ENCODE measurements at places on chromosomes 5 and 9.

GRCh38 chr5:3261081-3261480 lies 334.6 kb upstream of the IRX1 start:
- no peak for DNase-seq

DNA sequence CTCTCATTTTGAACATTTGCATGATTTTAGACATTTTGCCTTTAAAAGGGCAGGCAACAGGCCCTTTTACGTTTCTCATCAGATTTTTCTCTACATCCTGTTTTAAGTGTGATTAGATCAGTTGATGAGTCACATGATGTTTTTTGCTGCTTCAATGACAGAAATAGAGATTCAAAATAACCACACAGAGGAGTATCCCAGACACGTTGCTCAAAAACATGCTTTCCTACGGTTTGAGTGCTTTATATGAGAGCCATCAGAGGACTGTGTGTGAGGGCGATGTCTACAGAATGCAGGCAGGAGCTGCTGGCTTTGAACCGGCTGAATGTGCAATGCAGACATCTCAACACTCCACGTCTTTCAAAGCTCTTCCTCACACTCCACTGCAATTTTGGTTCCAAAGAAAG lies 42.1 kb downstream of the OTULIN start:
- DNase-seq, result no peak

- DNase-seq, result no peak
Observed at GRCh38 chr9:131483319-131484050, 19.2 kb upstream of the POMT1 start.

DNA sequence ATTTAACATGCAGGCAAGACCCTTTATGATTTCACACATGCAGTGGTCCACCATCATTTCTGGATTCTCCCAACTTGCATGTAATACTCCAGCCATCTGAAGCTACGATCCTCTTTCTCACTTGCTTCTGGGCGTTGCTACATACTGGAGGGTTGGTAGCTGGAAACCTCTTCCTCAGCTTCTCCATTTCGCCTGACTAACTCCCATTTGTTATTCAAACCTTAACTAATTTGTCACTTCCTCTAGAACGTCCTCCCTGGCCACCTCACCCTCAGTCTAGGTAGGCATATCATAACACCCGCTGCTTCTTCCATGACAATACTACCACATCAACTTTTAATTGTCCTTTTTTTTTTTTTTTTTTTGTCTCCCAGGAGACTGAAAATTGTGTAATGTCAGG lies 72.6 kb upstream of the EQTN start:
- no peak for DNase-seq

GRCh38 chr5:36105819-36106218 lies 39.1 kb upstream of the UGT3A2 start:
- no peak for DNase-seq

GRCh38 chr9:107545036-107545435 lies 55.5 kb upstream of the KLF4 start:
- no peak for DNase-seq

GRCh38 chr5:173989432-173990082 lies 587 bp downstream of the C5orf47 start:
- peak; percentile 38 for DNase-seq

DNA sequence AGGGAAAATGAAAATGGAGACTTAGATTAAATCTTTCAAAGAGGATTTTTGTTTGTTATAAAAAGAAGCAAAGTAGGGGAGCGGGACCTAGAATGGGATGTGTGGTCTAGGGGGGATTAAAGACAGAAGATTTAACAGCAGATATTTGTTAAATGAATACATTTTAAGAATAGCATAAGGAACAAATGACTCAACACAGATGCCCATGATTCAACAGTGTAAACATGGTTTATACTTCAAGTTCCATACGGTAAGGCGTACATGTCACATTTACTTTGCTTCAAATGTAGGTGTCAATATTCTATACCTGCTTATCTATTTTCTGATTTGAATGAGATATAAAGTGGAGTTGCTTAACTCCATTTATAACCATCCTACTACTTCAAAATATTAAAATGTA lies 1.5 kb downstream of the TICAM2 start:
- no peak for DNase-seq

DNA sequence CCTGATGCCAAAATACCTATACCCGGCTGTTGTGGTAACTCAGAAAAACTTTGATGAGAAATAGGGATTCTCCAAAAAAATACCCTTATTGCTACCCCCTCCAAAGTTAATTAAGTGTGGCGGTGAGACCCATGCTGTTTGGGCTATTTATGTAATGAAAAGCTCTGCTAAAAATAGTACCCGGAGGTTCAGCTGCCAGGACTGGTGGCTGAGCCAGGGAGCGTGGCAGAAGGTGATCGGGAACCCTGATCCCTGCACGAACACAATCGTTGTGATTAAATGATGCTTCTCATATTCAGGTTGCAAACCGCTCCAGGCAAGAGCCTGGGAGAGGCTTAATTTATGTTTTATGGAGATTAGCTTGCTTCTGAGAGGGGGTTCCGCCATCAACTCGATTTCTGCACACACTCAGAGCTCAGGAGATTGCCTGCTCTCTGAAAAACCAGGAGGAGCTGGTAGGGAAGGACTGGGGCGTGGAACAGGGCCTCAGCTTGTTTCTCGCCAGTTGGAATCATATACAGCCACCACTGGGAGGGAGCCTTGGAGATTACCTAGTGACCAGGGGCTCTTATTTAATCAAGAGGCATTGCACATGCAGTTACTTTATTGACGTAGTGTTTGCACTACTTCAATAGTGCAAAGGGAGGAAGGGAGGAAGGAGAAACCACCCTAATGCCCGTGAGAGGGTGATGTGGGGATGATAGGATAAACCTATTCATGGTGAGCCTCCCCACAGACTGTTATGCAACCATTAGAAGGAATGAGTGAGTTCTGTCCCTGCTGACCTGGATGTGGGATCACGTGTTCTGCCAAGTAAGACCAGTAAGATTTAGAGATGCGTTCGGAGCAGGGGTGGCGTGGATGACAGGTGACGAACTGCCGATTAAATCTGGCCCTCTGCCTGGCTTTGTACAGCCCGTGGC lies 23.4 kb downstream of the HRH2 start:
- DNase-seq, result no peak

DNA sequence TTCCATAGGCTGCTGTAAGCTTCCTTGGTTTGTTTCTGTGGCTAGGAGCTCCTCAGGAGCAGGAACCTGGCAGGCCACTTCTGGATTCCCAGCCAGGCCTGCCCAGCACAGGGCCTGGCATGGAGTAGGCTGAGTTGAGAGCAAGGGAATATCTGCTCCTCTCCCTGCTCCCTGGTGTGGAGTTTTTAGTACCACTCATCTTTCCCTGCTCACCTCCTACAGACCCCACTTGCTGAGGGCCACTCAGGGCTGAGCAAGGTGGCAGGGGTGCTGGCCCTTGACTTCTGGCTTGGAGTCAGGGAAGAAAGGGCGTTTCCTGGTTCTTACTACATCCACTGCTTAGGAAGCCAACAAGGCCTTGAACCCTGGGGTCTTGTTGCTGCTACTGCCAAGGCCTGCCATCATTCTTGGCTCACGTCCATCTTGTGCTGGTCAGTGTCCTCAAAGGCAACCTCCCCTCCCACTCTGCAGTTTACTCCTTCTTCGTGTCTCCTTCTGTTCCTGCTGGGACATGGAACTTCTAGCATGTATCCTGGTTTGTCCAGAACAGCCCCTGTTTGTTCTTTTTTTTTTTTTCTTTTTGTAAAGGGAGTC lies 54.9 kb downstream of the PSD2 start:
- DNase-seq, result no peak

GRCh38 chr9:134222018-134222573 lies 57.7 kb upstream of the RNU6ATAC start:
- DNase-seq, result no peak

DNA sequence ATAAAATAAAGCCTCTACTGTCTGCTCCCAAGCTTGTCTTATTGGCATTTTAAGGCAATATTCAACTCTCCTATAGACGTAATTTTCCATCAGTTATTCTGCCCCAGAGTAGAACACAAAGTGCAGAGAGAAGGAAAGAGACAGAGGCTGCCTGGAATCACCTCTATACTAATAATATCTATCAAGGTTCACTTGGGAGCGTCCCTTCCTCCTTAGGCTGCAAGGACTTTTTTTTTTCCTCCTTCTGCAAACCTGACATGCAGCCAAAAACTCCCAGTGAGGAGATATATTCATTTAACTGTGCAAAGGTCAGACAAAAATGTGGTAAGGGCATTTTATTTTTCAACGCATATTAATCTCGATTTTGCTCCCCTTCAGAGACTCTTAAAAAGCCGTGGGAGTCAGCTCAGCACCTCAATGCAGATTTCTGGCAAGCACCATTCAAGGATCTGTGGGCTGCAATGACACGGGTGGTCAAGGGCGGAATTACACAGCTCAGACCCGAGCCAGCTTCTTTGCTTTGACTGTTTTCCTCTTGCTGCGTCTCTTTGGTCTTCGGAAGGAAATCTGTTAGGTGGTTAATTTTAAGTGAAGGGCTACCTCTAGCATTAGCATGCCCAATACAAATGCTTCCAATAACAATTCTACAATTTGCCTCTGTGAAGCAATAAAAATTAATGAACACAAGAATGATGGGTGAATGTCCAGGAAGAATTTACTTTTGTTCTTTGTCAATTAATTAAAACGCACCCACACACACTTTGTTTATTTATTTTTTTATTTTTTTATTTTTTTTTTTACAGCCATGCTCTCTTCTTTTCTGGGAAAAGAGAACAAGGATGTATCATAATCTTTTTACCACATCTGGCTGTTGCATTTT lies 587.7 kb upstream of the GRAMD2B start:
- DNase-seq, result peak; percentile 44

- DNase-seq, result no peak
Observed at GRCh38 chr5:172749076-172749475, 21.9 kb downstream of the DUSP1 start.

GRCh38 chr5:55096182-55096581 lies 6.3 kb upstream of the GZMA start:
- no peak for DNase-seq

GRCh38 chr5:181221105-181221791 lies 1.8 kb upstream of the TRIM41 start:
- peak; percentile 26 for DNase-seq

- no peak for DNase-seq
Observed at GRCh38 chr9:92042260-92042659, 73.0 kb downstream of the SPTLC1 start.

GRCh38 chr5:115086473-115086872 lies 83.2 kb downstream of the TRIM36 start:
- no peak for DNase-seq

- peak; percentile 53 for DNase-seq
Observed at GRCh38 chr9:22683700-22684075, 237.1 kb downstream of the DMRTA1 start.

GRCh38 chr5:115068239-115069086 lies 101.2 kb downstream of the TRIM36 start:
- no peak for DNase-seq

DNA sequence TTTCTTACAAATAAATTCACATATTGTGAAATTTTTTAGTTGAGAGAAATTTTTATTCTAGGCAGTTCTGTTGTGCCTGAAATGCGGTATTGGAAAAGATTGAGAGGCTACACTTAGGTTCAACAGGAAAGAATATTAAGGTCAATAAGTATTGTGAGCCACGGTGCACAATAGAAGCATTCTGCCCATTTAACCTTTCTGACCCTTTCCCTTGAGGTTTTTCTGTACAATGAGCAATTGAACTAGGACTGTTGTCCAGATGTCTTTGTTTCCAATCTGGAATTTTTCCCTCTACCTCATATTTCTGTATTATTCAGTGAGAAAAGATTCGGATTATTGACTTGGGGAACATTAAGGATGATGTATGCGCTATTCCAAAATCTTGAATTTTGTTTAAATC lies 205.2 kb downstream of the NR3C1 start:
- DNase-seq, result no peak

DNA sequence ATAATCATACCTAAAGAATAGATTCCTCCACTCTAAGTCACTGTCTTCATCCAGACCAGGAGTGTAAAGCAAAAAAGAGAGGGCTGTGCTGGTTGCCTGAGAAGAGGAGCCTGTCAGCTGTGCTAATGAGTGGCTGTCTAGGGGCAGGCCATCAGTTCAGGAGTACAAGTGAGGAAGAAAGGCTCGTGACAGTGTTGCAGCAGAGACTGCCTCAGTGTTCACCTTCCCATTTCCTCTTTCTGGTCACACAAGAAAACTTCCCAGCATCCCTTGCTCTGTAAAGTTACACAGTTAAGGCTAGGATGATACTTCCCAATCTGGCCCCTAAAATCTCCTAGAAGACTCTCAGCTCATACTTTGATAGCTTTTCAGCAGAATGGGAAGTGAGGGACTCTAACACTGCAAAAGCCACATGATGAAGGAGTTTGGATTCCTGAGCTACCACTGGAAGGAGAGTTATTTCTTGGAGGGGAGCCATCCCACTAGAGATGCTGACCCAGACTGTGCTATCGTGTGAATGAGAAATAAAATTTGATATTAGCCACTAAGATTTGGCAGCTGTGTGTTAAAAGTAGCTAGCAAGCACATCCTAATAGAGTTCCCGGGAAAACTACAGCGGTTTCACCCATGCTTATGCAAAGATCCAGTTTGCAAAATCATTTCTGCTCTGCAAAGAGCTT lies 67.1 kb downstream of the ADAMTS12 start:
- DNase-seq, result no peak

DNA sequence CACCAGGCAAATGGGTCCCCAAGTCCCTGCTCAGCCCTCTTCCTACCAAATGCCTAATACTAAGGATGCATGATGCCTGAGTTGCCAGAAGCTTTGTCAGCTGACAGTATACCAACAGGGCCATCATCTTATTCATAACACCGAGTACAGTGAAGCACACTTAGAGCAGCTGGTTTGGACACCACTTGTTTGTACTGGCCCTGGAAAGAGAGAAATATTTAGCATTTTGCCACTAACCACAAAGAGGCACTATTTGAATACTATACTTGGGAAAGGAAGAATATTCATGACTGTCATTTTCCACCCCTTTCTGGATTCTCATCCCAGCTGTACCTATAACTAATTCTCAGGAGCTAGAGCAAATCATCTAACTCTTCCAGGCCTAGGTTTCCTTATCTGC lies 364.4 kb upstream of the KIF2A start:
- no peak for DNase-seq

DNA sequence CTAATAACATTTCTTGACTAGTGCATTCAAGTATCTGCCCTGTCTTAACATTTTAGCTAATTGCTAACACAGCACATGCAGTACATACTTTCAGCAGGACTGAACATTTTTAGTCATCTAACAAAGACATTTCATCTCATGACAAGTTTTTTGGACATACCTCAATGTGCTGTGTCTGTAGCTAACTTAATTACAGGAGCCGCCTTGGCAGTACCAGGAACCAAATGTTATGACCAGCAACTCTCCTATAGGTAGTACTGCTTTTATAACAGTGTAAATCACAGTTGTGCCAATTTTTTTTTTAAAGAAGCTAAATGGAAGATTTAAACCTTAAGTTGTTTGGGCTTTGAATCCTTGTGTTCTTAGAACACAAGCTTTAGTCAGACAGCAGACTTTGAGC lies 99.4 kb upstream of the SAP30L start:
- DNase-seq, result no peak
